ENCODE measurements at places on chromosomes 2 and 18.

GRCh38 chr18:59101830-59102414 is 37.8 kb upstream of the SEC11C start:
- DNase-seq, result no peak

GRCh38 chr18:3451183-3451988 is 1.4 kb downstream of the TGIF1 start:
- peak; percentile 79 for DNase-seq

DNA sequence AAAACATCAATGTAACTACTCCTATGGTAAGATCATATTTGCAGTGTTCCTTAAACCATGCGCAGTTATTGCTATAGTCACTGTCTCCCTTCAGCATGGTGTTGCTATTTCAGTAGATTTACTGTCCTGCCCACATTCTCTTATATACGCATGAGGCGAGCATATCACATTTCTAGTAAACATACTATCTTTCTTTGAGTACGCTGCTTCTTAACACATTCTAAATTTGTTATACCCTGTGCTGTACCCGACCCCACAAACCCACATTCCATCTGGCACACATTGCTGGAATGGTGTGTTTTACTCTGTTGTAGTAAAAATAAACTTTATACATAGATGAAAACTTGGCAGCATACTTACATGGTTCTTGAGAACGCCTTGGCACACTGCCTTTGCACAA is 163.3 kb downstream of the QPCT start:
- DNase-seq, result no peak

DNA sequence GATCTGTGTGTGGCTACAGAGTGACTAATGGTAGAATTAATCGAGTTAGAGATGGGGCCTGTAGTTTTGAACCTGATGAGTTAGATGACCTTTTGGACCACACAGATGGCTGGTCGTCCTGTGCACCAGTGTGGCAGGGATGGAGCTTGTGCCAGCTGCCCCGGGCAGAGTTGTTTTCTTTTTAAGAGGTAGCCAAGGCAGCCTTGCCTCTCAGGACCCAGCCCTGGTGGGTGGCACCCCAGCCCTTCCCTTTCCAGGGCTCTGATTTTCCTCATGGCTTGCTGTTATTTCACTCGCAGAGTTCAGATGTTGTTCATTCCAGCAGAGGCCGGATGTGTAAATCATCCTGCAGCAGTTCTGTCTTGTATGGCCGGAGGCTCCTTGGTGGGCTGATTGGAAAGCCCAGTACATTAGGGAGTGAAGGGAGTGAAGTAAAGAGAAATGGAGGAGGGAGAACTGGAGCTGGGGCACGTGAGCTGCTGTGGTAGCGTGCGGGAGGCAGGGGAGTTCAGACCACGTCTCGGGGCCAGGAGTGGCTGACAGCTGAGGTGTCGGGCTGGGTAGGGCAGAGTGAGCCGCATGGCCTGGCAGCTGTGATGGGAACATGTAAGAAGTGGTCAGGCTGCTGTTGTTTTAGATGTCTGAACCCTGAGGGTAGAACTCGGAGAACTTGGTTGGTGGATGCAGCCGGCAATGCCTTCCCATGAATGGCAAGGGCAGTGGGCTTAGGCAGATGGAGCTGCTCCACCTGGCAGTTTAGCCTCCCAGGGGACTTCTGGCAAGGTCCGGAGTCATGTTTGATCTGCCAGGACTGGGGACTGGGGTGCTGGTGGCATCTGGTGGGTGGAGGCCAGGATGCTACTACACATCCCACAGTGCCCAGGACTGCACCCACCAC is 28.8 kb downstream of the ASAP2 start:
- DNase-seq, result no peak

- no peak for DNase-seq
These were observed 11.3 kb upstream of the MALL start for GRCh38 chr2:110126906-110127305.

DNA sequence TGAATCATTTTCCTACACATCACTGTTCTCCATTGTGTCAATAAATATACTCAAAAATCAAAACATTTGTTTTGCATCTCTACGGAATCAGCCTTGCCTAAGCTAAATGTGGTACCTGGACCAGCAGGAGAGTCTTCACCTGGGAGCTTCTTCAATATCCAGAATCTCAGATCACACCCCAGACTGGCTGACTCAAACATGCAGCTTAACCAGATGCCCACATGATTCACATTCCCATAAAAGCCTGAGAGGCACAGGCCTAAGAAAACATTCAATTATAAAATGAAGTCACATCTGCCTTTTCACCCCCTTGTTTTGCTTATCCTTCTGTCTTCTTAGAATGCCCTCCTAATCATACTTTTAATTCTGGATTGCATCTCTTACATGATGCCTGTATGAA is 1045.5 kb upstream of the NXPH2 start:
- no peak for DNase-seq

GRCh38 chr18:74990563-74991081 is 218.3 kb downstream of the PTGR3 start:
- DNase-seq, result no peak

DNA sequence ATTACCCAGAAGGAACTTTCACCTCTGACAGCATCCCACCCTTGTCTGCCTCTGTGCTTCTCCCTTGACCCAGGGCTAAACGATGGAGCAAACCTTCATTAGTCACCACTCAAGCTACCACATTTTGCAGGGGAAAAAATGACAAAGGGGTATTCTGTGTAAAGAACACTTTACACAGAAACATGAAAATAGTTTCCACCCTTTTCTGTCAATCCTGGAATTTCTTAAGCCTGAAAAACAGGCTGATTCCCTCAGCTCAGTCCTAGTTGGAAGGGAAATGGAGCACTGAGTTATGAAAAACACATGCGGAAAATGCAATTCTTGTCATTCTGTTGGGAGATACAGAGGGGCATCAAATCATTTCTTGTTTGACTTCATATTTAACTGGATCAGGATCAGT is 175.0 kb upstream of the HNRNPA3 start:
- DNase-seq, result no peak

DNA sequence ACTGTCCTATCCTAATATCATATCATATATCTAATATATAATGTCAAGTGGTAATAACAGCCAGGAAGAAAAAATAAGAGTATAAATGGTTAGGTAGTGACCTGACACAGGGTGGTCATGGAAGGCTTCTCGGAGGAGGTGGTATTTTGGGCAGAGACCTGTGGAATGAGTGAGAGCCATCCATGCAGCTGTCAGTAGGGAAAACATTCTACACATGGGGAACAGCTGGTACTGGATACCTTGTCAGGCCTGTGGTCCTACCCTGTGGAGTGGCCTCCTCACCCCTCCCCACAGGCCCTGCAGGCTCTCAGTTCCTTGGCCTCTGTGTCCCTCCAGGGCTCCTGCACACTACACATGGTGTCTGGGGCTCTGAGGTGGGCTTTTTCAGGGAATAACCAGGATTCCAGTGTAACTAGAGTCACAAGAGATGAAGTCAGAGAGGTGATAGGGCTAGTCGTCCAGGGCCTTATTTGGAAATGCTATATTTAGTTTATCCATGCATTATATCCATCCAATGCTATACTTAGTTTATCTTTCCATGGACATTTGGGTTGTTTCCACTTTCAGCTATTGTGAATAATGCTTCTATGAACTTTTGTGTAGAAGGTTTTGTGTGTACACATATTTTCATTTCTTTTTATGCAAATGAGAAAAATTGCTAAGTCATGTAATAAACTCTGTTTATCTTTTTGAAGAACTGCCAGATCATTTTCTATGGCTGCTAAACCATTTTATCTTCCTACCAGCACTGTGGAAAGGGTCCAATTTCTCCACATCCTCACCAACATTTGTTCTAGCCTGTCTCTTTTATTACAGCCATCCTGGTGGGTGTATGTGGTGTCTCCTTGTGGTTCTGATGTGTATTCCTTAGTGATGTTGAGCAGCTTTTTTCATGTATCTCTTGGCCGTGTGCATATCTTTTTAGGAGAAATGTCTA is 75.6 kb downstream of the TPGS2 start:
- no peak for DNase-seq

- DNase-seq, result no peak
These were observed 182.7 kb downstream of the EPHA4 start for GRCh38 chr2:221389421-221389820.

DNA sequence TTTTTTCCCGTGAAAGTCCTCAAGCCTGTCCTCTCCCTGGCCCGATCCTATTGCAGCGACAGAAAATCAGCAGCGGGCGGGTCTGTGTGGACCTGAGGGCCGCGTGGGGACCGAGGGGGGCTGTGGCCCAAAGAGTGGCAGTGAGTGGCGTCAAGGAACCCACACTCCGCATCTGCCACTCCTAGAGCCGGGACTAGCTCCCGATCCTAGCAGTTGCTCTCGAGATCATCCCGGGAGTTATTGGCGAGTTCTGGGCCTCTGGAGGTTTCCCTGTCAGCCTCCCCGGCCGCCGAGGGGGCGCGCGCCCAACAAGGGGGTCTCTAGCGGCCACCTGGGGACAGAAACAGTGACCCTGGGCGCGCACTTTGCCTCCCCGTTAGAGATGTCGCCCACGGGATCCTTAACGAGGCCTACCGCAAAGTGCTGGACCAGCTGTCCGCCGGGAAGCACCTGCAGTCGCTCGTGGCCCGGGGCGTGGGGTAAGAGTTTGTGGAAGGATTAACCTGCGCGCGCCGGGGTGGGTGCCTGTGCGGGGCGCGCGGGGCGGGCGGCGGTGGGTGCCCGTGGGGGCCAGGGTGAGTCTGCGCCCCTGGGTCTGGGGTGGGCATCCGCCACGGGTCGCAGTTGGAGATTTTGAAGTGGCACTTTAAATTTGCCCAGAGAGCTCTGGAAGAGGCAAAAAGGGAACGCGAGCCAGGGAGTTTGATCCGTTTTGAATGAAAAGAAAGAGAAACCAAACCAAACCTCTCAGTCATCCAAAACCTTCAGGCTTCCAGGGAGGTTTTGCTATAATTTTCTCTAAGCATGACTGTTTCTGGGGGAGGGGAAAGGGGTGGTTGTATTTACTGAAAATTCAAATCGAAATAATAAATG is 3.5 kb downstream of the ADCYAP1 start:
- no peak for DNase-seq

DNA sequence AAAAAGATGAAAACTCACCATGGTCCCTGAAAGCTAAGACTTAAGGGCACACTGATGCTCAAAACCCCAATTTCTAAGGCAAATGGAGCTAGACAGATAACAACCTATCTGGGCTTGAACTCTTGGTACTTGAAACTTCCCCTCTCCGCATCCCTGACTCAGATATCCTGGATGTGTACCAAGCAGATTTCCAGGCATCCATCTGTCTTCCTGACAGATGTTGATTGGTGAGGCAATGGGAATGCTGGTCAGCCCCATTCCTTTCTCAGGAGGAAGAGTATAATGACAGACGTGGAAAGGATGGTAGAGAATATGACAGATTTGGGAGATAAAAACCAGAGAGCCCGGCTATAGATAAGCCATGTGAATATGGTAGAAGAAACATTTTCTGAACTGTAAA is 69.2 kb downstream of the ADD2 start:
- no peak for DNase-seq

DNA sequence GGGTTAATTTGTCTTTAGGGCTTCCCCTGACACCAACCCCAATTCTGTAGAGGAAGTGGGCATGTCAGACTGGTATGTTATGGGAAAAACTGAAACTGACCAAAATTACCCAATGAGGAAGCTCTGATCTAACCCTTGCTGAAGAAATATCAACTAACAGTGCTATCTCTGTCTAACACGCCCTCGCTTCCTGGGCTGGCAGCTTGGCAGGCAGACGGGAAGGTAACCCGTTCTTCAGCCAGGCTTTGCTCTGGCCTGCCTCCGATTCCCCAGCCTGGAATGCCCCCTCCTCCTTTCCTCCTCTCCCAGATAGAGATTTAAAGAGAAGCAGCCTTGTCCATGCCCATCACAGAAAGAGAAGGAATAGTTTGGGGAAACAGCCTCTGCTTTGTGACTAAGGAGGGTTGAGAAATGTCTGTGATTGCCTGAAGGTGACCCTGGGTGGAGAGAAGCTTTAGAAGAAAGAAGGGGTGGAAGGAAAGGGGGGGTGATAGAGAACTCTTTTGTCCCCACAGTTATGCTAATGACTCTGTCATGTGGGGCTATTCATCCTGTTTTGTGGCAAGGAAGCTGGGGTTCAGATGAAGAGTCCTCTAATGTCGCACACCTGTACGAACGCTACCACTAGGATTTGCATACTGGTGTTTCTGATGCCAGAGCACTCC is 15.4 kb downstream of the HK2 start:
- no peak for DNase-seq

DNA sequence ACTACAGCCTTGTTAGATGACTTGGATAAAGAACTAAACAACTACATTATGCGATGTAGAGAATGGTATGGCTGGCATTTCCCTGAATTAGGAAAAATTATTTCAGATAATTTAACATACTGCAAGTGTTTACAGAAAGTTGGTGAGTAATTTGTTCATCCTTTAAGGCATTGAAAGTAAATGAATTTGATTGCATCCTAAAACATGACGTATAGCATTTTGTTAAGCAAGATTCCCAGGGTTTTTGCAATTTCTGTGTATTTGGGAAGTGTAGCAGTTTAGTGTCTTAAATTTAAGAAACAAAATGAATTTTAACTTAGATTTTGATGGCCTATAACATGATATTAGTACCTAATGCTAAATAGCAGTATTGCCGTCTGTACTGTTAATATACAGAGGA is 24.8 kb downstream of the NOP58 start:
- no peak for DNase-seq

DNA sequence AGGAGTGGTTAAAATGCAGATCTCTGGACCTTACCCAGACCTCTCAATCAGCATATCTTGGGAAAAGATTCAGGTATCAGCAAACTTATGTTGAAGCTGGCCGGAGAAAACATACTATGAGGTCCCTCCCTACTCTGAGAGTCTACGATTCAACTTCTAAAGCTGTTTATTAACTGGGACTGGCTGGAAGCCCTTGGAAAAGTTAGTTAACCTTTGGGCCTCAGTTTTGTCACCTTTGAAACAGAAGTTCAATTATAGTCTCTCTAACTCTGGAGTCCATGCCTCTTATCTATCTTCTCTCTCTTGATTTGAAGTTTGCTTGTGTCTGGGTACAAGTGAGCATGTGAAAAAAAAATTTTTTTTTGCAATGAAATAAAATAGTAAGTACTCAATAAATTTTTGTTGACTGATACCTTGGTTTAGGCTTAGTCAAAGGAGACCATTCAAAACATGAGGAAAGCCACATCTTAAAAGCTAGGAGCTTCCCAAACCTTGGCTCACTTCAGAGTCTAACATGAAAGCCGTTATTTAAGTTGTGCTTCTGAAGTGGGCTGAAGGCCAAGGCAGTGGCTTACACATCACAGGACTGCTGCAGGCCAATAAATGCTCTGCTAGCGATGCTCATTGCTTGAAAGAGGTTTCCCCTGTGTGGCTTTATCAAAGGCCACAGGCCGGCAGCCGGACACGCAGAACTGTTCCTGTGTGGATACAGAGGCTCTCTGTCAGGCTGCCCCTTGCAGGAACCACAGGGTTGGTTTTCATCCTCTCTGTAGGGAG is 110.6 kb upstream of the FAM136A start:
- no peak for DNase-seq

- DNase-seq, result no peak
These were observed 61.7 kb downstream of the KCNS3 start for GRCh38 chr2:17940091-17940630.

DNA sequence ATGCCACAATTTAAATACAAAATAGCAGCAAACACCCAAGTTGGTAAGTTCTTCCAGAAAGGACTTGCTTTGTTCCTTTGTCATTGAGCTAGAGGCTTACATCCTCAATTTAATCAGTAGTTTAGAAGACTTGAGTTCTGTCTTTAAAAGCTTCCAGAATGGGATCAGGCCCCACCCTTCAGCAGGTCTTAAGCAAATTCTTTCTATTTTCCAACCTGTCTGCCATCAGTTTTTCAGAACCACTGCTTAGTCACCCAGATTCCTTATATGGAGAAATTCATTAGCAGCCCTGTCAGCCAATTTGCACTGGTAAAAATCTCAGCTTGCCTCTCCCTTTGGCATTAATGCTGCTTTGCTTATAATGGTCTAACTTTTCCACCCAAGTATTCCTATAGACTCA is 263.6 kb upstream of the HNMT start:
- DNase-seq, result no peak

All from stimulated activated CD4-positive, alpha-beta T cell treated with anti-CD3 and anti-CD28 coated beads, Interleukin-15, amount 100 ng/mL, for 1 hour (primary cell).